ENCODE measurements at places on chromosomes 1 and 21. TPM values are rescaled to one million over a fixed set of nuclear protein-coding genes. Genes with fewer than 3 reads are reported as not detected.

PIGR gene
- not detected for total RNA-seq

GRCh38 chr21:36888466-36888865 is 78.0 kb downstream of the HLCS start:
- DNase-seq: no peak

MROH9 gene
- not detected for total RNA-seq

RGS1 gene
- total RNA-seq: not detected

CAPN2 gene
- total RNA-seq: 7.8 TPM

CD164L2 gene
- not detected for total RNA-seq

OR2T1 gene
- not detected for total RNA-seq

DNA sequence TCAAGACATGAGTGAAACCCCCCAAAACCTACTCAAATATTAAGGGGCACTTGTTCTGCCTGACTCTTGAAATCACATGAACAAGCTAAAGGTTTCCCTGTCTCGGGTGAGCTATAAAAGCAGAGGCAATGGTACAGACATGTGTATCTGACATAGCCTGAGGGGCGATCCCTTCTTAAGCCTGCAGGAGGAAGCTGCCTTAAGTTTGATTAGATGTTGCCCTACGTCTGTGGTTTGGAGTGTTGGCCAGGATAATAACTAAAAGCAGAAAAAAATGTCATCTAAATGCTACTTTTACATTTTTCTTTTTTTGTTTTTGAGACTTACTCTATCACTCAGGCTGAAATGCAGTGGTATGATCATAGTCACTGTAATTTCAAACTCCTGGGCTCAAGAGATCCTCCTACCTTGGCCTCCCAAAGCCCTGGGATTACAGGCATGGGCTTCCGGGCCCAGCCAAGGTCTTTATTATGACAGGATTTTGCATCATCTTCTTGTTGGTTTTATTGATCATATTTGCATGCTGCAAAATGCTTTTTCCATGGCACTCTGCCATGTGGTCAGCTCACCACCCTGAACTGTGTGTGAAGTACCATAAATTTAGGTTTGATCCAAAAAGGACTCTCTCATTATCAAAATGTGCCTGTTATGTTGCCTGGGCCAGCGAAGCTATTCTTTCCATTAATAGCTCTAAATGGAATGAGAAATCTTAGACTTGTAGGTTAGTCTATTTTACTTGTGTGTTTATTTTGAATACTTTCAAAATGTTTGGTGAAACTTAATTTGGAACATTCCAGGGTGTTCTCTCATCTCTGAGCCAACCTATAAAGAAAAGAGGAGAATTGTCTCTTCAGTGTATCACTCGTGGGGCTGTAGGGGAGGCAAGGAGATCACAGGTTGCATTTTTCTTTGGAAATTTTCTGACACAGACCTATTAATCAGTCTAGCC is 15.0 kb upstream of the HMGN1 start:
- DNase-seq: no peak

DNA sequence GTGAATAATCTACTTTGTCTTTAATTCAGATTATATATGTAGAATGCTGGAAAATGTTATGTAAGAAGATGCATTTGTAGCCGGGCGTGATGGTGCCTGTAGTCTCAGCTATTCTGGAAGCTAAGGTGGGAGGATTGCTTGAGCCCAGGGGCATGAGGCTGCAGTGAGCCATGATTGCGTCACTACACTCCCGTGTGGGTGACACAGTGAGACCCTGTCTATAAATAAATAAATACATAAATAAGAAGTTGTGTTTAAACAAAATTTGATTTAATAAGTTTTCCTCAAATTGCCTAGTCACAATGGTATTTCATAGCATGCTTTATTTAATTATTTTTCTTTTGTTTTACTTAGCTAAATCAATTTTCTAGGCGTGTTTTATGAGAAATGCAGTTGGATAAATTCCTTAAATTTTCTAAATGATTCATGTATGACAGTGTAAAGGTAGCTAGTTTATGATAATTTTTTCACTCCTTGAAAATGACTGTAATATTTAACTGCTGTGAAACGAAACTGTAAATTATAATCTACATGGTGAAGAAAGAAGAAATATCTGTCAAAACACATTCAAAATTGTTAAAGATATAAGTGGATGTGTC is 232.6 kb downstream of the SRGAP2C start:
- DNase-seq: no peak
